ENCODE measurements at places on chromosomes 12 and 14.

- DNase-seq, result no peak
Measured at GRCh38 chr14:64421166-64421565, 33.0 kb downstream of the MTHFD1 start.

DNA sequence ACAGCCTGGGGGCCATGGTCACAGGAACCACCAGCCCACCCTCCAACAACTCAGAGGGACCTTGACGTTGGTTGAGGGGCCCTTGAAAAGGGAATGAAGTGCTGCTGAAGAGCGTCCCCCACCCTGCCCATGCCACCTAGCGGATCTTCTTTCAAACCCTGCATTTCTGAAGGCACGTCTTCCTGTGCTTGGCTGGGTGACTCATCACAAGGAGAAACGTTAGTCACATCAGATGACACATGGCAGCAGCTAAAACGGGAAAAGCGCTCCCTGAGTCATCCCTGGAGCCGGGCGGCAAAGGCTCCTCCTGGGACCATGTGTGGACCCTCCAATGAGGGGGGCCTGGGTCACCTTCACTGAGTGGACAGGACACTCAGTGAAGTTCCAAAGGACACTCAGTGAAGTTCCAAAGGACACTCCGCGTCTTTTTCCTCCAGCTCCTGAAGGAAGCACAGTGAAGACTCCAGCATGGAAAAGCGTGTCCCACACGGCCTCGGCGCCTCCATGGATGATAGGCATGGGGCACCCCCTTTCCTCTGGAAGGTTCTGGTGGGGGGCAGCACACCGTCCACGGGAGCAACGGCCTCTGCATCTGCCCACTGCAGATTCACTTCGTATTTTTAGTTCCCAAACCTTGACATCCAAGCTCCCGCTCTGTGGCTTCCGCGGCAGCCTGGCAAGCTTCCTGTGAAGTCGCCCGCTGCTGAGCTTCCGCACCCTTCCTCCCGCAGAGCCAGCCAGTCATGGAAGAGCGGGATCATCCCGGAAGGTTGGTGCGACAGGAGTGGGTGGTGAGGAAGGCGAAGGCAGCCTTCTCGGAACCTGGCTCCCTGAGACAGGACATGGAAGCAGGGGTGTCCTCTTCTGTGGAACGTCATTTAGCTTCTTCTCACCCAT, 383.4 kb downstream of the VRK1 start:
- DNase-seq, result no peak

DNA sequence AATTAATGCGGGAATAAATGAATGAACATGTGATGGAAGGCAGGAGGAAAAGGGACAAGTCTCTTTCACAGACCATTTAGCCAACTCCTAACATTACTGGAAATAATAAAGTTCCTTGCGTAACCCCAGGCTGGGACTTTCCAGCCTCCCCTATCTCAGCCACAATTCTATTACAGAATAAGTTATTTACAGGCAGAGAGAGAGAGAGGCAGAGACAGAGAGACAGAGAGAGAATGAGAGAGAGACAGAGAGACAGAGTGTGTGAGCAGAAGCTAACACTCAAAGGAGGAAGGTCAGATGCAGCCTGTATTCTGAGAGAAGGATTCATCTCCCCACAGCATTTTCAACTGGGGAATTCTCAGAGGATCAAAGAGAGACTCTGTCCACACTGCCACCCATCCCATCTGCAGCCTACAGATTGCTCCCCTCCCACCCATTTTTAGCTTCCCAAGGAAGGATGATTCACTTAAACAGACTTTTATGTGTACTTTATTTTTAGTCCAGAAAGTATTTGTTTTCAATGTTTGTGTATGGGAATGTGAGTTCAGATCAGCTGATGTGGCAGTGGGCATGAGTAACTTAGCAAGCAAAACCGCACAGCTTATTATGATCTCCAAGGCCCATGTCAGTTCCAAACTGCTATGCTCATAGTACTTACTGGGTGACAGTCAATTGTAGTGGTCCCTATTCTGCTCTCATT, 165.7 kb downstream of the CAND1 start:
- DNase-seq, result no peak

DNA sequence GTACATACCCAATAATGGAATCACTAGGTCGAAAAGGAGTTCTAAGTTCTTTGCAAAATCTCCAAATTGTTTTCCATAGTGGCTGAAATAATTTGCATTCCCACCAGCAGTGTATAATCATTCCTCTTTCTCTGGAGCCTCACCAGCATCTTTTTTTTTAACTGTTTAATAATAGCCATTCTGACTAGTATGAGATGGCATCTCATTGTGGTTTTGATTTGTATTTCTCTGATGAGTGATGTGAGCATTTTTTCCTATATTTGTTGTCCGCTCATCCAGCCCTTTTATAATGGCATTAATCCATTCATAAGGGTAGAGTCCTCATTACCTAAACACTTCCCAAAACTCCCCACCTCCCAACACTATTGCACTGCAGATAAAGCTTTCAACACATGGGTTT, 278.3 kb downstream of the SEC23A start:
- DNase-seq, result no peak

DNA sequence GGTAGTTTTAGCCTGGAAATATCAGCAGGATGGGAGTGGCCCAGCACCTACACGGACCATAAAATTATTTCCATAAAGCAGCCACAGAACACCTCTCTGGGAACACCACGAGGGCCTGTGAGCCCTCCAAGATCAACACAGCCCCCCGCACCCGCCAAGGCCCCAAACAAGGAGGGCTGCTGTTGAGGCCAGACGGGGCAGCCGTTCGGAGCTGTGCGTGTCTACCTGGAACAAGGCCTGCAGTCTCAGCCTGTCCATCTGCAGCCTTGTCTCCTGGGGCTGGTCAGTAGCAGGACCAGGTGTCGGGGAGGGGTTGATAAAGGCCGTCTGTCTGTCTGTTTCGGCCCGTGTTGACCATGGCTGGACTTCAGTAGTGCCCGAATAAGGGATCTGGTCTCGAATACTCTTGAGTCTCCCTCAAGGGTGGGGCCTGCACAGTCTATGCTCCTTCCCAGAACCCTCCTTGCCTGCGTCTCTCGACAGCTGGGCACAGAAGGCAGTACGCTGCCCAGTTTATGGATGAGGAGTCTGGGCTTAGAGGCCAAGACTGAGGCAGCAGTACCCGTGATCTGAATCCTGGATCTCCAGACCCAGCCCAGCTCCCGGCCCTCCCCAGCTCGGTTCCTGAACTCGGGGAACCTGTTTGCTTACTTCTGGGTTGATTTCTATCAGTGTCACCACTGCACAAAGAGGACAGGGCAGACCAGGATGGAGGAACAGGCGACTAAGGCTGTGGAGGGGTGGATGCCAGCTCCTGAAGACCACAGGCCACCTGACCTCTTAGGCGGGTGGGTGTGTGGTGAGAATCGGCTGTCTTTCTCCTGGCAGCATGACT, 23.1 kb upstream of the DLK1 start:
- no peak for DNase-seq

GRCh38 chr14:56552615-56553014, 27.0 kb upstream of the TMEM260 start:
- DNase-seq, result no peak

DNA sequence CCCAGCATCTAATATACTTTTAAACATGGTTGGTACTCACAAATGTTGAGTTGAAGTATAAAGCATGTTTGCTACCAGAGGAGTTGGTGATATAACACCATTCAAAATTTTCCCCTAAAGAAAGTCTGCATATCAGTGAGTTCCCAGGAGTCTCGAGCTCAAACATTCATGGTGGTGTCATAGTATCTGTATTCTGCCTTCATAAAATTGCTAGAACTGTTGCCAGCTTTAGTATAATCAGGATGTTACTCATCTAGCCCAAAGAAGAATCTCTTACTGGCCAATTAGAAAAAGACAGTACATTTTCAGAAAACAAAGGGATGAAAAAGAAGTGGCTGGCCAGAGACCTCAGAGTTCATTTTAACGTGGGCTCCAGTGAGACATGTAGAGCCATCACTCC, 374.7 kb downstream of the KCNH5 start:
- DNase-seq, result no peak

DNA sequence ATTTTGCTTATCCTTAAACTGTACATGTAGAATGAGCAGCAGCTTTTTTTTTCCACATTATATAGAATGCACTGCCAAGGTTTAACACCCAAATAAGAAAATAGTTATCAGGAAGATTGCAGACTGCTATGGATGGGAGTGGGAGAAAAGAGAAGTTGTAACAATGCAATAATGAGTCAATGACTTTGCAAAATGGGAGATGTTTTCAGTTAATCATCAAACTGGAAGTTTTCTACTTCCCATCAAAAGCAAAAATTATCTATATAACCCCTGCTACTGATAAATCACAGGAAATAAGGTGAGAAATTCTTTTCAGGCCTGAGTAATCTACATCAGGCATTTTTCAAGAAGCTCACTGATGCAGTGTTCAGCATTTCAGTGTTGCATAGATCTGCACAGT, 309.1 kb downstream of the GXYLT1 start:
- DNase-seq, result no peak

- DNase-seq, result no peak
Measured at GRCh38 chr12:14322403-14322802, 43.1 kb upstream of the ATF7IP start.

- no peak for DNase-seq
Measured at GRCh38 chr14:103391048-103391447, 5.8 kb downstream of the MARK3 start.

DNA sequence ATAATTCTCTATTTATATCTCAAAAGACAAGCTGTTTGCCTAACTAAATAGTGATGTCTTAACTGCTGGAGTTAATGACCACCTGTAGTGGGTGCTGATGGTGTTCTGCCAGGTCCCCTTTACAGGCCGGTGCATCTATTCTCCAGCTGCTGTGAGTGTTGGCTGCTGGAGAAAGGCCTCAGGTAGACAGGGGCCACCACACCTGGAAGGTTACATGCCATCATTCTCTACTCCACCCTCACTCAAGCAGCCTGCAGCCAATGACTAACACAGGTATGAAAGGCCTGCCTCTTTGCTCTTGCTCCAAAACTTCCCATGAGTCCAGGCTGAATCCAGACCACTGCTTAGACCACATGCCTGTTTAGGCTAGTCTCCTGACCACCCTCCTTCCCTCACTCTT, 73.9 kb downstream of the RPS6KA5 start:
- no peak for DNase-seq

DNA sequence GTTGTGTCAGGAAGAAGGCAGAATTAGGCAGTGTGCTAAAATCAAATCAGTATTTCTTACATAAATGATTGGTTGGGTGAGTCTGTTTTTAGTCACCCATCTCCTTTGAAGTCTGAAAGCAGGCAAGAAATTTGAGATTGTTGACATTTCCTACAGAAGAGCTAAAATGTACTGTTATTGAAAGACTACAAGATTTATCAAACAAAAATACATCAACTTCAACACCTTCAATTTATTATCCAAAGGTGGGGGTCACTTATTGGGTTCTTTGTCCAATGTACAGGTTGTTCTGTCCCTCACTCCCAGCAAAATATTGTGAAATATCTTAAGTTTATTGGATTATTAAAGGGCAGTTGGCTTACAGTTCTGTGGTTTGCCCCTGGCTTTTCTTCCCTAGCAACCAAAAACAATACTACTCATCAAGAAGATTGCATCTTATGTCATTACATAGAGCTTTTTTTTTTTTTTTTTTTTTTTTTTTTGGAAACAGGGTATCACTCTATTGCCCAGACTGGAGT, 20.6 kb upstream of the PKP2 start:
- no peak for DNase-seq

DNA sequence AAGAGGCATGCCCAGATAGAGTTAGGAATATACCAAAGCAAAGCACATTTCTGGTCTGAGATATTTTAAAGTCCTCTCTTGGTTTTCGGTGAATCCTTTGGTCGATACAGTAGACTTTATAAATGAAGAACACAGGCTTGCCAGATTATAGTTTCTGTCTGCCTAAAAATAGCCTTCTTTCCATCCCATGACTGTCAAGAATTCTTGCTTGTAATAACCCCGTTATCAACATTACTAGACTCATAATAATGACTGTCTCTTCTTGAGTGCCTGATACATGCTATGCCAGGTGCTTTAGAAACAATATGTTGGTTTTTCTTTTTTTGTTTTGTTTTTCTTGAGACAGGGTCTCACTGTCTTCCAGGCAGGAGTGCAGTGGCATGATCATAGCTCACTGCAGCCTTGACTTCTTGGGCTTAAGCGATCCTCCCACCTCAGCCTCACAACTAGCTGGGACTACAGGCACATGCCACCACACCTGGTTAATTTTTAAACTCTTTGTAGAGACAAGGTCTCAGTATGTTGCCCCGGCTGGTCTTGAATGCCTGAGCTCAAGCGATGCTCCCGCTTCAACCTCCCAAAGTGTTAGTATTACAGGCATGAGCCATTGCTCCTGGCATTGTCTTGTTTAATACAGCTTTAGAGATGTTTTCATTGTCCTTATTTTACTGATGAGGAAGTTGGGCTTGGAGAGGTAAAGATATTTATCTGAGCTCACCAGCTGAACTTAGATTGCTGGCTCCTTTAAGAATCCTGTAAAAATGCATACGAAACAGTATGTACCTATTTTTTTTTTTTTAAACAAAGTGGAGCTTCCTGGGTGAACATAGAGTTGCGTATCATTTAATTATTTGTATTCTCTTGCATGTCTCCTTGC, 30.4 kb downstream of the CHST11 start:
- no peak for DNase-seq

GRCh38 chr14:97446087-97446486, 648.9 kb downstream of the VRK1 start:
- DNase-seq, result no peak

GRCh38 chr14:65304963-65305362, 107.6 kb upstream of the FUT8 start:
- DNase-seq, result no peak

DNA sequence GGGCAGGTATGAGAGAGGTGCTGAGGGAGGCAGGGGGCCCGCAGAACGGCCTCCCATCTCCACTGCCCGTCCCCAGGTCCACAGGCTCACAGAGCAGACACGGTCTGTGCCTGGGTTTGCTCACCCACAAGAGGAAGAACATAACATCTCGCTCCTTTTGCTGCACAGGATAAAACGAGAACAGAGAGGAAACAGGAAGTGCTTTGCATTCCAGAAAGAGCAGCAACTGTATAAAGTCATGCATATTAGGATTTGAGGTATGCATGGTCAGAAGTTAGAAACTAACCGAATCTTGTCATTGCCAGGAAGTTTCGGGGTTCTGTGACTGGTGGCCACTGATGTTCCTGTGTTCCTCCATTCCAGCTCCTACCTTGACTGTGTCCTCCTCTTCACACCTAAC, 25.0 kb downstream of the NTF3 start:
- DNase-seq, result no peak

GRCh38 chr12:24396224-24396623, 446.8 kb upstream of the SOX5 start:
- DNase-seq, result no peak

All from esophagus squamous epithelium (tissue), 5 donors.